Fibroblast of skin of left biceps (primary cell): ENCODE measurements at places on chromosomes 4 and X.

DNA sequence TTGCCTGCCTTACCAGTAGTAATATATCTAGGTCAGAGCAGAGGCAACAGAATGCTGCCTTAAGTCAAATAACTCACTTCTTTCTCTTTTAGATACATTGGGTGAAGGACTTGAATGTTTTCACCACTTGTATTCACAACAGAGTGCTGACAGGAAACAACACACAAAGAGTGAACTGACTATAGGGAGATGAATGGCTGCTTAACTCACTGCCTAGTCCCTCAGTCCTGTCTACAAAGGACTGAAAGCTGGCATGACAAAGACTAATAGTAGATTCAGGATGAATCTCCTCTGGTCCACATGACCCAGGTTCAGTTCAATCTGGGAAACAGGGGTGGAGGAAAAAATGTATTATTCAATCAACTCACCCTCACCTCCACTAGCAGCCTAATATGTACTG, 134.2 kb downstream of the GALNTL6 start:
- no peak for DNase-seq

DNA sequence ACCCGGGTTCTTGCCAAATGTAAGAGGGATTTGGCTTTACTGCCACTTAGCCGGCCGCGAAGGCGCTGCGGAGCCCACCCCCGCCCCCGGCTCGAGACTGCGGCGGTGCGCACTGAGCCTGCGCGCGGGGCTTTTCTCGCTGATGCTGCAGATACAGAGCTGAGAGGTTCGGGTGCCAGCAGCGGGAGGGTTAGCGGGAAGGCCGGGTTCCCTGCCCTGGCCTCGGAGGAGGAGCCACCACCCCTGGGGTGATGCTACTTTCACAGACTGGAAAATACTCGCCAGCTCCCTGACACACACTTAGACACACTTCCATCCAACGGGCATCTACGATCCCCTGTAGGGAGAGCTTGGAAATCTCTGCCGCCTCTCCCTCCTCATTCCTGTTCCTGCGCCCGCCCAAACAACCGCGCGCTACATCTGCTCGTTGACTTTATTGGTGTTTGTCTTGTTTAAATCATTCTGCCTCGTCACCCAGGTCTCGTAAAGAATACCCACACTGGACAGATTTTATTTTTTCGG, 2.1 kb upstream of the PCDH7 start:
- DNase-seq = no peak

- DNase-seq = no peak
Measured at GRCh38 chr4:25938787-25939186, 24.8 kb downstream of the SMIM20 start.

DNA sequence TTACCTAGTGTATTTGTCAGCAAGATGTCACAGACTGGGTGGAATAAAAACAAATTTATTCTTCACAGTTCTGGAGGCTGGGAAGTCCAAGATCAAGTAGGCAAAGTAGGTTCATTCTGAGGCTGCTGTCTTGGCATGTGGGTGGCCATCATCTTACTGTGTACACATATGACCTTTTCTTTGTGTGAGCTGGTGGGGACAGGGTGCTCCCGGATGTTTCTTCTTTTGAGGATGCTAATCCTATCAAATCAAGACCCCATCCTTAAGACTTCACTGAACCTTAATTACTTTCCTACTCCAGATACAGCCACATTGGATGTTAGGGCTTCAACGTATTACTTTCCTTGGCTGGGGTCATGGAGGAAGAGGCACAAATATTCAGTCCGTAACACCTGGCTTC, 74.0 kb downstream of the TLL1 start:
- no peak for DNase-seq

DNA sequence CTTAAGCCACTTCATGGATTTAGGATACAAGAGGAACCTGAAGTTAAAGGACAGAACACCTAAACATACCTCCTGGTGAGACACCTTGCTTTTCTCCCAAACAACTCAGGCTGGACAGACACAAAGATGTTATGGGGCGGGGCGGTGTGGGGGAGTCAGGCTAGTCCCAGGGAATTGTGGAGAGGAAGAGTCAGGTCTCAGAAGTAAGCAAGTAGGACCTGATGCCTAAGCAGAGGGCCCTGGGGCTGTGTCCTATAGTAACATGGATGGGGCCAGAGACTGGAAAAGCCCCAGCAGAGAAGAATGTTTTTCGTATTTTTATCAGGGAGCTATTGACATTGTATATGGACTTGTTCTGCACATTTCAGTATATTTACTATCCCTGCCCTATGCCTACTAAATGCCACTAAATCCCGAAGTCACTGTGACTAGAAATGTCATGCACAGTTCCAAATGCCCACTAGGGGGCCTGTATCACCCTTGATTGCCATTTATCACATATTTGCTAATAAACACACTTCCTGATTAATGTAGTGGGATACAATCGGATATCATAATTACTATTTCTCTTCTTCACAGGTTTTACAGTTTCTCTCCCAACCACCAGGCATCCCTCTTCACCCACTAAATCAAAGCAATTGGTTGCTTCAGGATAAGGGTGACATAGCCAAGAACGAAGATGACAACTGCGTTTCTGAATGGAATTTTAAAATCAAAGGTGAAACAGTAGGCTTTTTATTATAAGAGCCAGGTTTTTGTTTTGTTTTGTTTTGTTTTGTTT, 23.8 kb upstream of the ARHGAP10 start:
- DNase-seq = no peak

DNA sequence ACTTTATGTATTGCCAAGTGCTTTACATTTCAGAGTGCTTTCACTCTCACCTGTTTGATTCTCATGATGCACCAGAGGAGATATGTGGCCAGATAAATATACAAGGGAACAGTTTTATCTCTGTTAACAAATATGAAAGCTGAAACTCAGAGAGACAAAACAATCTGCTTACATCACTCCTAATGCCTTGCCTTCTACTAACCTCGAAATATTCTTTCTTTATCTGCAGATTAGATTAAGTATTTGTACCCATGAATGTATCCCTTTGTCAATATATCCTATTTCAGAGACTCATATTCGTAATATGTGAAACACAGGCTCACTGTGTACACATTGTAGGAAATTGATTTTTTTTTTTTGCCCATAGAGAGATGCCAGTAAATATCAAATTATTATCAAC, 178.1 kb downstream of the NWD2 start:
- DNase-seq = no peak

DNA sequence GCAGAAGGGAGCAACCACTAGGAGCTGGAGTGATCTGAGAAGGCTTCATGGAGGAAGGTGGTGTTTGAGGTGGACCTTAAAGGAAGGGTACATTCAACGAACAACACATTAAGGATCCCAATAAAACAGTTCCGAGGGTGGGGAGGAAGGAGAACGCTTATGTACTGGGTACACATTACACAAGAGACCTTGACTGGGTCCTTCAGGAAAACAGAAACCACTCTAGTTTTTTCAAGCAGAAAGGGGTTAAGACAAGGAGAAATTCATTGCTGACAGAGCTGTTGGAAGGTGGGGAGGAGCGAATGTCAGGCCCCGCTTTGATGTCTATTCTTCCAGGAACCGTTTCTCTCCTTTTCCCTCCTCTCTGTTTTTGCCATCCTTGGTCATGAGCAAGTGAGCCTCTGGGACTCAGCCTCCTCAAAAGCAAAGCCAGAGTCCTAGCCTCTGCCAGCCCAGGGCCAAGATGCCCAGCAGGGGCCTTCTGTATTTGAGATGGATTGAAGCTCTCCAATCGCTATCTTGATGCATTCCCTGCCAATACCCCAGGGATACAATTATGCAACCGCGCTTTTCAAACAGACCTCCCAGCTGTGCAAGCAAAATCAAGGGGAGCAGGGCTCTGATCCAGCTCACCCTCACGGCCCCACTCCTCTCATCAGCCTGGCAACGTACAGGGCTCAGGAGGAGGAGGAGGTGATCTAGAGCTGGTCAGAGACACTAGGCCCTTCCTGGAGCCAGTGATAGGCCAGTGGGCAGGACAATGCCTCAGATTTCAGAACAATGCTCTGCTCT, 48.4 kb downstream of the ZBTB49 start:
- DNase-seq = no peak

- no peak for DNase-seq
Measured at GRCh38 chrX:2548711-2549423, 48.1 kb upstream of the DHRSX start.

GRCh38 chr4:56764775-56765174, 56.7 kb downstream of the SPINK2 start:
- DNase-seq = peak; percentile 66

GRCh38 chrX:112837531-112837930, 3.1 kb downstream of the AMOT start:
- no peak for DNase-seq

DNA sequence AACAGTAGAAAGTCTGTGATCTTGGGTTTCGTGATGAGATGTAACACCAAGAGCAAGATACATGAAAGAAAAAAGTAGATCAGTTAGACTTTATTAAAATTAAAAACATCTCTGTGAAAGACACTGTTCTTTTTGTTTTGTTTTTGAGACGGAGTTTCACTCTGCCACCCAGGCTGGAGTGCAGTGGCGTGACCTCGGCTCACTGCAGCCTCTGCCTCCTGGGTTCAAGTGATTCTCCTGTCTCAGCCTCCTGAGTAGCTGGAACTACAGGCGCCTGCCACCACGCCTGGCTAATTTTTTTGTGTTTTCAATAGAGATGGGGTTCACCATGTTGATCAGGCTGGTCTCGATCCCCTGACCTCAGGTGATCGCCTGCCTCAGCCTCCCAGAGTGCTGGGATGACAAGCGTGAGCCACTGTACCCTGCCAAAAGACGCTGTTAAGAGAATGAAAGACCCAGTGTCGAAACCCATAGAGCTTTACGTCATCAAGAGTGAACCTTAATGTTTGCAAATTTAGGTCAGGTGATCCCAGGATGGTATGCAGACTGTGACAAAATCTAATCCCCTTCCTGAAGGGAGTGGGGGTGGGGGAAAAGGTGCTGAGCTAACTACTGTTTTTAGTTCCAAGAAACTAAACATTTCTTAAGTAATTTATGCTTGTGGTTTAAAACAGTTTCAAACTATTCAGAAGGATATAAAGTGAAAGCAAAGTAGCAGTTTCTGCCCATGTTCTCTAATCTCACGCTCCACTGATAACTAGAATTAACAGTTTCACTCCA, 8.0 kb downstream of the OFD1 start:
- no peak for DNase-seq

DNA sequence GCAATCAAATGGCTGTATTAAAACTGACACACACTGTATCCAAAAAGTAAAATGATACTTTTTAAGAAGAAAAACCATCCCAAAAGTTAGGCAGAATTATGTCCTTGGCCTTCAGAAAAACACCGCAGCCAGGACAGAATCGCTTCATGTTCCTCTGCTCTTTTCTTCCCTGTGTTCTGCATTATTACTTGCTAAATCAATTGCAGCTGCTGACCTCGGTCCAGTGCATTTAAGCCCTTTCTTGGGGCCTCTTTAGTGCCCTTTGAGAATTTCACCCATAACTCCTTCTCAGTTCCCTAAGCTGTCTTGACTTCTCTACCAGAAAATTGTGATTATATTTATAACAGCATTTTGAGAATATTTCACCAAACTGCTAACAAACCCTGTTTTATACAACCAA, 696.9 kb downstream of the PCDH7 start:
- DNase-seq = no peak

GRCh38 chrX:39690541-39691415, 407.0 kb downstream of the BCOR start:
- DNase-seq = no peak

DNA sequence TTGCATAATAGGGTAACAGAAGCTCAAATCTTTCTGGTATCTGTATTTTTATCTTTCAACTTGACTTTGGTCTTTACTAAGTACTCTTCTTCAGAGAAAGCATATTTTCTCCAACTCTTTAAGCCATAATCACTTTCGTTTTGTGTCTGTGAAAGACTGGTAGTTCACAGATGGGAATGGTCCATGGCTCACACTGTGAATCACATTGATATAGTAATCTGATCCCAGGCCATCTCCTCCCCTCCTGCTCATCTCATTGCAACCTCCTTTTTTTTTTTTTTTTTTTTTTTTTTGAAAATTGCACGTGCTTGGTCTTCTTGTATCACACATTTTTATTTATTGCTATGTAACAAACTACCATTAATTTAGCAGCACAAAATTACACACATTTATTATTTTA, 694.5 kb upstream of the SLIT2 start:
- DNase-seq = no peak

- no peak for DNase-seq
Measured at GRCh38 chrX:110003167-110004156, 548 bp downstream of the TMEM164 start.

GRCh38 chr4:25180524-25181131, 20.4 kb upstream of the SEPSECS start:
- DNase-seq = peak; percentile 4

DNA sequence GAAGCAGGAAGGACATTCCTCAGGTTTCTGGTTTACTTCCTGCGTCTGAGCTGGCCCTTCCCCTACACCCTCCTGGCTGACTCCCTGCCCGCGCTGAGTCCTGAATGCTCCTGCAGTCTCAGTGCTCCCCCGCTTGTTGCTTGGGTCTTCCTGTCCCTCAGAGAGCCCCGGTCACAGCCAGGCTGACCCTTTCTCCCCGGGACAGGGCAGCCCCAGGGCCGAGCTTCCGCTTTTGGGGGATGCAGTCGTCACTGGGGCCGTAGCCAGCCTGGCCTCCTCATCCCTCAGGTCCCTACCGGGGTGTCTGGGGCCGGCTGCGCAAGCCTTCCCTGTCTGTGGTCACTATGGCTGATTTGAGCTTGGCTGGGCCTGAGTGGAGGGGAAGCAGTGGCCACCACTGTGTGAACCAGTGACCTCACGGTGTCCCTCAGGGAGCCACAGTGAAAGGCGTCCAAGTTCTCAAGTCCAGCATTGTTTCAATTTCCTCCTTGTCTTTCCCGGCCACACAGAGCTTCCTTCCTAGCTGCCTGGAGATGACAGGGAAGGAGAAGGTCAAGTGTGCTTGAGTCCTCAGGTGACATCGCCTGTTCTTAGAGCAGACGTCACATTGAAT, 34.1 kb upstream of the ASMTL start:
- no peak for DNase-seq

DNA sequence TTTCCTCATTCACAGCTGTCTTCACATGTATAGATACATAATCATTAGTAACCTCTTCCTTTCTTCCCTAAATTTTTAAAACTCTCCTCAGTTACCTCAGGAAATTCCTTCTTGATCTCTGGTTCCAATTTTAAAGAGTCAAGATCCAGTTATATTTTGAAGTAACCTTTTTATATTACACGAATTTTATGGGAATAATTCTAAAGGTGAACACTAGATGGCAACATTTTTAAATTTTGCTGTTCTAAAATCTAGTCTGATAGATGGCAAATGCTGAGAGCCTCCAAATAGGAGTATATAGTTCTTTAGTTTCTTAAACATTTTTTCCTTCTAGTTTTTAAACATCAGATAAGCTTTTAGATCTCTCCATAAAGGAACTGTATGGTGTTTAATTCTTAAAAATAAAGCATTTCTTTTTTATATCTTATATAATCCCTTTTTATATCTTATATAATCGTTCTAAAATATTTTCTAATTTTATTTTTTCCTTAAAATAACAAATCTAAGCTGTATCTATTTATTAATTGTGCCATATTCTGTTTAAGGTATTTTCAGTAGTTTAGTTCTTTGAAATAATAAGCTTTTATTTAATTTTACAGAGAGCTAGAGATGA, 37.9 kb upstream of the PAPSS1 start:
- DNase-seq = no peak
